ENCODE measurements at places on chromosomes 7 and 10. TPM values are rescaled to one million over a fixed set of nuclear protein-coding genes. Genes with fewer than 3 reads are reported as not detected.

SEMA3A gene
- not detected for total RNA-seq

NKX6-2 gene
- not detected for total RNA-seq

DNA sequence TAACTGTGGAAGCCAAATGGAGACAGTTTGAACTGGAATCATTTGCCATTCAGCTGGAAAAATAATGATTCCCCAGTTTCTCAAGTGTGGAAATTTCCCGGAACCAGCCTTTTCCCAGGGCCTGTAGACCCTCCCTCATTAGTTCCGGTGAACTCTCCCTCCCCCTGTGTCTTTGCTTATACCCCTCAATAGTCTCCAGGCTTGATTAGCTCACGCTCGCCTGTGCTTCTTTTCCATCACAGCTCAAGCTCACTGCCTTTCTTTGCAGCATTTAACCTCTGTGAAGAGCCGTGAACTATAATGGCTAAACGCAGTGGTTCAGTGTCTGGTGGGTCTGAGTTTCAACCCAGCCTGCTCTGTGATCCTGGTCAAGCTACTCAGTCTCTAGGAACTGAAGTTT lies 690.8 kb downstream of the INHBA start:
- no peak overlapping the region for H3K4me3 ChIP-seq
- no peaks in the 10 kb centered on the region for H3K4me1 ChIP-seq
- no peaks in the 10 kb centered on the region for H3K36me3 ChIP-seq
- H3K27ac ChIP-seq, result no peak overlapping the region

DNA sequence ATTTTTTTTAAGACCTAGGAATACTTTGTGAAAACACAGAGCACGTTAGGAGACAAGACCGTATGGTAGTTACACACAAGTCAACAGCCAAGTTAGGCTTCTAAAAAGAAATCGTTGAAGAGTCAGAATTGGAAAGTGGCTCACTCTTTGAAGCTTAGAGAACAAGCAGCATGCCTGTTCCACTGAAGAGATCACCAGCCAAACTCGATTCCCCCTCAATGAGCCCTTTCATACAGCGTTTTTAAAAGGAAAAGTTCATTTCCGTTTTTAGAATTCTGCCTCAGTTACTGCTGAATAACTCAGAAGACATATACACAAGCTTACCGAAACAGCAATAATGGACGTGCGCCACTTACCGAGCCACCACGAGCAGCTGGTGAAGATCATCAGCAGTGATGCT lies 41.0 kb downstream of the MCMBP start:
- no peak for DNase-seq
- no peak overlapping the region for H3K27ac ChIP-seq
- H3K27me3 ChIP-seq, result no peaks in the 10 kb centered on the region
- peaks cover 82% of the 10 kb centered on the region for H3K36me3 ChIP-seq
- no peak overlapping the region for H3K4me3 ChIP-seq

GRCh38 chr7:155378580-155378934 lies 79.4 kb upstream of the EN2 start:
- H3K27ac ChIP-seq, result no peak overlapping the region
- no peak for DNase-seq
- H3K27me3 ChIP-seq, result peaks cover 62% of the 10 kb centered on the region
- H3K4me3 ChIP-seq, result no peak overlapping the region
- peaks cover 26% of the 10 kb centered on the region for H3K4me1 ChIP-seq

DNA sequence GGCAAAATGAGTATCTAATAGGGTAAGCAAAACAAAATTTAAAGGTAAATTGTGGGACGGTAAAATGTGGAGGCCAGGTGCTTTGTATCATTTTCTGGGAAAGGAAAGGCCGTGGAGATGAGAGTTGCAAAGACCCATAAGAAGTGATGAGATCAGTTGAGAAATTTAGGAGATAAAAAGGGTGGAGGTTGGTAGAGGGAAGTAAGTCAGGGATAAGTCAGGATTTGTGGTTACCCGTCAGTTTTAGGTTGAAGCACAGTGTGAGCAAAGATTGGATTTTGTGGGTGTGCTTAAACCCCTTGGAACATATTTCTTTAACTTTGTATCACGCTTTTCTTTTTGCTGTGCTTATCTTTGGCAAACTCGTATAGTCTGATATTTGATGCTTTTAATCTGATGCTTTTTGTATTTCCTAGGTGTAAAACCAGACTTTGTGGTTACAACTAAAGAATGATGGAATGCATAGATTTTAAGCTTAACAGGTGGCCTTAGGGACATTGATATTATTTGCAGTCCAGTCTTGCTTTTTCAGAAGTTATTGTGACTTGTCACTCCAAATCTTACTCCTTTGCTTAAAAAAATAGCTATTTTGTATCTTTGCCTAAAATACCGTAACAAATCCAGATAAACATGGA lies 1.2 kb downstream of the BTRC start:
- no peak for DNase-seq
- peaks cover 10% of the 10 kb centered on the region for H3K4me1 ChIP-seq
- H3K36me3 ChIP-seq, result no peaks in the 10 kb centered on the region
- H3K4me3 ChIP-seq, result no peak overlapping the region
- no peak overlapping the region for H3K27ac ChIP-seq

DNA sequence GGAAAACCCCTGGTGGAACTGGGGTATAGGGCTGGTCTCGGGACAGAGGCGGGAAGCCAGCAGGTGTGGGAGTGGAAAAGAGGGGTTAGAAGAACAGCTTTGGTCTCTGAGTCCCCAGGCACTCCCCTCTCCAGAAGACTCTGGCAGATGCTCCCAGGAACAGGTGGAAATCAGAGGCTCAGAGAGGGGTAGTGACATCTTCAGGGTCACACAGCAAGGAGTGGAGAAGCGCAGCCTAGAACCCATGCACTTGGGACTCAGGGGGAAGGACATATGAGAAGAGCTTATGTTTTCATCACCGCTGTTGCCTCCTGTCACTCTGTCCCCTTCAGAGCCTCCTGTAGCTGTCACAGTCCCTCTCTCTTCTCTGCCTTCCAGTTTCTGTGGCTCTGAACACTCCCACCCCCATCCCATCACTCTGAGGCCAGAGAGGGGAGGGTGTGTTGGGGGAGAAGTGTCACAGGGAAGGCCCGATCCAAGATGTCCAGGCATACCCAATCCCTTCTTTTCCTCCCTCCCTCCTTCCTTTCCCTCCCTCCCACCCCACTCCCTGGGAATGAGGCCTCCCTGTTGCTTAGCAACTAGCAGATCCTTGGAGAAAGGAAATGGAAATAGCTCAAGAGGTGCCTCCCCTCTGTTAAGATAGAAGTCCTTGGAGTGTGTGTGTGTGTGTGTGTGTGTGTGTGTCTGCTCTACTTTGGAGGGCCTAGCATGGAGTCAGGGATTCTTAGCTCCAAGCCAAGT lies 32.0 kb downstream of the SRRM3 start:
- H3K36me3 ChIP-seq, result no peaks in the 10 kb centered on the region
- peaks cover 8% of the 10 kb centered on the region for H3K4me1 ChIP-seq
- peaks cover 25% of the 10 kb centered on the region for H3K27me3 ChIP-seq
- H3K27ac ChIP-seq, result no peak overlapping the region

DNA sequence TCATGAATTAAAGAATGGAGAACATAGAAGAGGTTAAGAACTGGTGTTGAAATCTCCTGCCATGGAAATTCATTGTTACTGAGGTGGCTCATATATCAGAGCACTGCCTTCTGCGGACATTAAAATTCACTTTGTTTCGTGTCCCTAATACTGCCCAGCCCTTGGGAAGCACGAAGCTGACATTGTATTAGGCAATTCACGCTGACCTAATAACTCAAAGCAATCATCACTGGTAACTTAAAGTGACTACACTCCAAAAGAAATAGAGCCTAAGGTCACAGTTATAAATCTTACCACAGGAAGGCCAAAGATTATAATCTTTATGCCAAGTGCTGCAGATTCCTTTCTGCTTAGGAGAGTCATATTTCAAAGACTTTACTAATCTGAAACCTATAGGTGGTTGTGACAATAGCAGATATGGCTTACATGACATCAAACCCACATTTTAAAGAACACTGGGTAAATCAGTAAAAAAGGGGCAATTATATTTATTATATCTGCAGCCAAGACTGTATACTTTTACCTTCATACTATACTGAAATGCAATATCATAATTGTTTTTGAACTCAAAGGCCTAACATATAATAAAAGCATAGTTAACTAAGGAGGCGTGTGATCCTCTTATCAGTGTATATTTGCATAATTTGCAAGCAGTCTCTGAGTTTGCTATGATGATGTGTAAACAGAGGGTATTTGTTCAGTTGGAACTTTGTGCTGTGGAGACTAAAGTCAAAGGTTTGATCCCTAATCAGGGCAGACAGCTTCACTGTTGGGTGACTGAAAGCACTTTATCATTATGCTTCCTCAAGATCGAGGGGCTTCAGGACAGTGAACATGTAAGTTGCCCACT lies 51.9 kb upstream of the CAPZA2 start:
- no peaks in the 10 kb centered on the region for H3K36me3 ChIP-seq
- H3K4me3 ChIP-seq, result no peak overlapping the region
- H3K4me1 ChIP-seq, result no peaks in the 10 kb centered on the region
- no peaks in the 10 kb centered on the region for H3K27me3 ChIP-seq
- no peak for DNase-seq
- no peak overlapping the region for H3K27ac ChIP-seq

DNA sequence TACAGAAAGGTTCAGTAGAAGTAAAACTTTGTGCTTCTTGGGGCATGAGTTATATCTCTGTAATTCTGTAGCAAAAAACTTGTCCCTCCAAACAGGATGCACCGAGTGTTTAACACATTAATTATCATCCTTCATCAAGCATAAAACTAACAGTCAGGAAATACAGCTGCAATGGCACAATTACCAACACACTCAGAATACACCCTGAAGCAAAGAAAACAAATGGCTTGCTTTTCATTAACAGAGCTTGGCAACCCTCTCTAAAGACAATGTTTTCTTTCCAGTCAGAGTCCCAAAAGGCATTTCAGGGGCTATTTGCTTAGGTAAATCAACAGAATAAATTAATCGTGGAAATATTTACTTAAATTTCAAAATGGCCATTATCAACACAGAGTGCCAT lies 107.7 kb downstream of the ICA1 start:
- no peaks in the 10 kb centered on the region for H3K27me3 ChIP-seq
- H3K36me3 ChIP-seq, result no peaks in the 10 kb centered on the region
- no peak overlapping the region for H3K4me3 ChIP-seq
- DNase-seq, result no peak
- H3K4me1 ChIP-seq, result peaks cover 6% of the 10 kb centered on the region

GRCh38 chr10:89814278-89814677 lies 112.9 kb downstream of the KIF20B start:
- no peaks in the 10 kb centered on the region for H3K36me3 ChIP-seq
- H3K4me1 ChIP-seq, result no peaks in the 10 kb centered on the region
- H3K4me3 ChIP-seq, result no peak overlapping the region
- H3K27ac ChIP-seq, result no peak overlapping the region
- DNase-seq, result no peak
- no peaks in the 10 kb centered on the region for H3K27me3 ChIP-seq

DNA sequence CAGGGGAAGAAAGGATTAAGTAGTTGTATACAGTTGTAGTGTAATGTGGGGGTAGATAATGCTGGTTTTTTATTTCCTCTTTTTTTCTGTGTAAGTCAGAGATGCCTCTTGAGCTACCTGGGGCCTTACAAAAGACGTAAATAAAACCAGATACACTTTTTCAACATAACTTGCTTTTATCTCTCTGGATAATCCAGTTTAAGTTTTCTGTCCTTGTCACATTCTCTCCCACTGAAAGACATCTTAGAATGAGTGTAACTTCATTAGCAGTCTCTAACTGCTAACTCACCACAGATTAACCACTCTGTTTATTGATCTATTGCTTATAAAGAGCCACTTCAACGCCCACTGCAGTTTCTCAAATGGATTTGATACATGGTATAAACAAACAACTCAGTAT lies 64.1 kb upstream of the LRRN3 start:
- no peak overlapping the region for H3K27ac ChIP-seq
- no peaks in the 10 kb centered on the region for H3K36me3 ChIP-seq
- H3K4me1 ChIP-seq, result no peaks in the 10 kb centered on the region
- DNase-seq, result no peak

- no peak overlapping the region for H3K4me3 ChIP-seq
- no peaks in the 10 kb centered on the region for H3K36me3 ChIP-seq
- no peaks in the 10 kb centered on the region for H3K27me3 ChIP-seq
Measured at GRCh38 chr7:101772508-101773211, 44.8 kb upstream of the CUX1 start.

DNA sequence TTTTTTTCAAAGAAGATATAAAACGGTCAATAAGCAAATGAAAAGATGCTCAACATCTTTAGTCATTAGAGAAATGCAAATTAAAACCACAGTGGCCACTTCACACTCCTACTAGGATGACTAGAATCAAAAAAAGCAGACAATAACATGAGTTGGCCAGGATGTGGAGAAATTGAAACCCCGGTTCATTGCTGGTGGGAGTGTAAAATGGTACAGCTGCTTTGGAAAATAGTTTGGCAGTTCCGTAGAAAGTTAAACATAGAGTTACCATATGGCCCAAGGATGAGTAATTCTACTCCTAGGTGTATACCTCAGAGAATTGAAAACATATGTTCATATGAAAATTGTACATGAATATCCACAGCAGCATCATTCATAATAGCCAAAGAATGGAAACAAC lies 573.3 kb downstream of the GALNT17 start:
- no peak overlapping the region for H3K4me3 ChIP-seq
- no peak overlapping the region for H3K27ac ChIP-seq
- H3K27me3 ChIP-seq, result no peaks in the 10 kb centered on the region
- H3K36me3 ChIP-seq, result no peaks in the 10 kb centered on the region

DNA sequence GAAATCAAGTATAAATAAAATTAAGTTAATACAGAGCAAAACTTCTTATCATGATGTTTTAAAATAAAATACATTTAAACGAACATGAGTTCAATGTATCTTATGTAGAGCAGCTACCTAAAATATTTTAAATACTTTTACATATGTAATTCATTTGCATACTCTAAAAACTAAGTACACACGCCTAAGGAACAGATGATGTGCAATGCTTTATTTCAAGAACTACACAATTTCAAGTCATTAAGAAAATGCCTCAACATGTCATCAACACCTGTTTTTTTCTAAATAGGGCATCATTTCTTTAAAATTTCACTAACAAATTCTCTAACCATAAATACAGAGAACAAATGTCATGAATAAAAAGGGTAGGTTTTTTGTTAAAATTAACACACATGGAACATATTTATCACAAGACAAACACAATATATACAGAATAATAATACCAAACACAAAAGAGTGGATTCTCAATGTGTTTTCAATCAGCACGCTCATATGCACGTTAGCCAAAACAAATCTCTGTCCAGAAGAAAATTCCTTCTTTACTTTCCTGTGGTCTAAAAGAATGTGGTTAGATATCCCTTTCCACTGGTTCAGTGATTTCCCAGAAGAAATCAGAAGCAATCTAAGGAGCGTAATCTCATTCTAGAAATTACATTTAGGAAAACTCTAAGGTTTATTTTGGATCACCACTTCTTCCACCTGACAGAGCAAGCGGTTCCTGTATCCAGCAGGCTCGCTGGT lies 73.0 kb upstream of the PFKP start:
- no peaks in the 10 kb centered on the region for H3K36me3 ChIP-seq
- H3K4me3 ChIP-seq, result no peak overlapping the region
- no peaks in the 10 kb centered on the region for H3K27me3 ChIP-seq
- no peaks in the 10 kb centered on the region for H3K4me1 ChIP-seq
- H3K27ac ChIP-seq, result no peak overlapping the region

DNA sequence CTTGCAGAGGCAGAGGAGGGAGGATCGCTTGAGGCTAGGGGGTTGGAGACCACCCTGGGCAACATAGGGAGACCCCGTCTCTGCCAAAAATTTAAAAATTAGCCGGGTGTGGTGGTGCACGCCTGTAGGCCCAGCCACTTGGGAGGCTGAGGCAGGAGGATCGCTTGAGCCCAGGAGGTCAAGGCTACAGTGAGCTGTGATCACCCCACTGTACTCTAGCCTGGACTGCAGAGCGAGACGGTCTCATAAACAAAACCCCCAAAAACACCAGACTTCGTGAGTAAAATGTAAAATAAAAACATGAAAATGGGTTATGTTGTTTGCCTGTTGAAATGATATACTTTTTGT lies 699 bp downstream of the LHPP start:
- no peaks in the 10 kb centered on the region for H3K27me3 ChIP-seq
- peaks cover 17% of the 10 kb centered on the region for H3K4me1 ChIP-seq
- no peaks in the 10 kb centered on the region for H3K36me3 ChIP-seq

Measured in natural killer cell (primary cell).